ENCODE measurements at places on chromosomes 4 and X. TPM values are rescaled to one million over a fixed set of nuclear protein-coding genes. Genes with fewer than 3 reads are reported as not detected.

USP17L11 gene
- not detected for total RNA-seq

PRSS12 gene
- total RNA-seq, result 0.21 TPM

GRCh38 chrX:81120936-81121371, 80.8 kb downstream of the HMGN5 start:
- H3K4me1 ChIP-seq, result no peaks in the 10 kb centered on the region
- peak overlapping the region; percentile 72 for H3K27ac ChIP-seq
- peak; percentile 19 for DNase-seq
- no peaks in the 10 kb centered on the region for H3K27me3 ChIP-seq
- H3K36me3 ChIP-seq, result no peaks in the 10 kb centered on the region

MAGED4 gene
- total RNA-seq, result 3.7 TPM

PABPC1L2B gene
- not detected for total RNA-seq

DNA sequence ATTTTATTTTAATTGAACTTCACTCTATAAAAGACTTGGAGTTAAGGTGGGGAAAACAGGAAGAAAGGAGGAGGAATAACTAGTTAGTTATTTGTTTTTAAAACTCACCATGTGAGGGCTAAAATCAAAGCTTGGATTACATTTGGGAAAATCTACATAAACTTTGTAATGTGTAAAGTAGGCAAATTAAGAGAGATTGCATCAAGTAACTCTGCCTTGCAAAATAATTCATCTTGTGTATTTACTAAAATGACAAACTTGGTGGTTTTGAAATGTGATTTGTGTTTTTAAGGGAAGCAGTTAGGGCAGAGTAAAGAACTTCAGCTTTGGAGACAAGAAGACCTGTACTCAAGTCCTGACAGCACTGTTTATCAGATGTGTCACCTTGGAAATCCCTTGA, 43.3 kb upstream of the RASSF6 start:
- no peaks in the 10 kb centered on the region for H3K27me3 ChIP-seq
- no peak overlapping the region for H3K27ac ChIP-seq
- no peaks in the 10 kb centered on the region for H3K4me1 ChIP-seq
- no peak for DNase-seq

SPANXA2 gene
- total RNA-seq, result not detected

DNA sequence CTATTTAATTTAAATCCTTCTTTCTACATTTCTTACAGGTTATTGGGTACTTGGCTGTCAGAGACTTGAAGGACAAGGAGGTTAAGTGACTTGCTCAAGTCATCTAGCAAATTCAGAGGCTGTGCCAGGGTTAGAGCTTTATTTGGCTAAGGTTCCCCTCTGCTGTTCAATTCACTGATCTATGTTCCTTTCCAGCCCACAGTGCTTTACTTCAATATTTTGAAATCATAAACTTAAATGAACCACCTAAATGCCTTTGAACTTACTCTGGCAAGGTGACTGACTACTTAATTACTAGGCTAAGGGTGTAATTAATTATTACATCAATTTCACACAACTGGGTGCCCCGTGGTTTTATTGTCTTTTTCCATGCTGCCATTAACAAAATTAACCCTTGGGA, 288.7 kb downstream of the CAMK2D start:
- no peak overlapping the region for H3K27ac ChIP-seq
- DNase-seq, result no peak
- H3K27me3 ChIP-seq, result no peaks in the 10 kb centered on the region
- H3K4me1 ChIP-seq, result peaks cover 6% of the 10 kb centered on the region
- no peaks in the 10 kb centered on the region for H3K36me3 ChIP-seq

TRIM60 gene
- total RNA-seq, result 0.90 TPM

FSTL5 gene
- total RNA-seq, result 7.8 TPM

SRPX2 gene
- 50.0 TPM for total RNA-seq

DNA sequence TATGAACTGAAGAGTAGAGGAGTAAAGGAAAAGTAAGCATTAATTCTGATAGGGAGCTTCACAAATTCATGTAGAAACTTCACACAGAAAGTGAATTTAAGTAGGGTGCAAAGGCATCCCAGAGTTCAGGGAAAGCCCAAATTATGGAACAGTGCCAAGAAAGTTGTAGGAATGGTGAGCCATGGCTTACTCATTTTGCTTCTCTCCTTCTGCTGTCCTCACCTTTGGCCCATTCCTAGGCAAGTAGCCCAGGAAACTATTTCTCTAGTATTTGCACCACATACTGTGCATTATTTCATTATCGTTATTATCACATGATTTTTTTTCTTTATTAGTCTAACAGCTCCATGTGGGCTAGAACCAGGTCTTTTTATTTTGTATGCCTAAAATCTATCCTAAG, 34.9 kb upstream of the IL1RAPL1 start:
- H3K4me3 ChIP-seq, result no peak overlapping the region
- H3K36me3 ChIP-seq, result no peaks in the 10 kb centered on the region
- H3K27me3 ChIP-seq, result no peaks in the 10 kb centered on the region
- no peaks in the 10 kb centered on the region for H3K4me1 ChIP-seq
- H3K27ac ChIP-seq, result no peak overlapping the region
- DNase-seq, result no peak

GRCh38 chrX:17668929-17669328, 68.4 kb upstream of the SCML1 start:
- H3K4me1 ChIP-seq, result no peaks in the 10 kb centered on the region
- no peak overlapping the region for H3K27ac ChIP-seq
- no peaks in the 10 kb centered on the region for H3K27me3 ChIP-seq
- no peak overlapping the region for H3K4me3 ChIP-seq
- H3K36me3 ChIP-seq, result no peaks in the 10 kb centered on the region
- DNase-seq, result no peak

GRCh38 chr4:118345813-118346212, 7.0 kb downstream of the PRSS12 start:
- no peaks in the 10 kb centered on the region for H3K27me3 ChIP-seq
- DNase-seq, result no peak
- H3K27ac ChIP-seq, result no peak overlapping the region
- no peak overlapping the region for H3K4me3 ChIP-seq
- no peaks in the 10 kb centered on the region for H3K36me3 ChIP-seq

- H3K4me3 ChIP-seq, result no peak overlapping the region
- H3K4me1 ChIP-seq, result no peaks in the 10 kb centered on the region
- no peaks in the 10 kb centered on the region for H3K36me3 ChIP-seq
- no peaks in the 10 kb centered on the region for H3K27me3 ChIP-seq
- H3K27ac ChIP-seq, result no peak overlapping the region
These were observed 7.5 kb downstream of the YY2 start for GRCh38 chrX:21863241-21863640.

GRCh38 chr4:128107766-128108165, 46.7 kb downstream of the LARP1B start:
- DNase-seq, result no peak
- H3K27me3 ChIP-seq, result no peaks in the 10 kb centered on the region
- H3K4me3 ChIP-seq, result no peak overlapping the region

- H3K27me3 ChIP-seq, result no peaks in the 10 kb centered on the region
- no peaks in the 10 kb centered on the region for H3K4me1 ChIP-seq
- H3K36me3 ChIP-seq, result no peaks in the 10 kb centered on the region
- DNase-seq, result no peak
- H3K27ac ChIP-seq, result no peak overlapping the region
These were observed 52.2 kb upstream of the SOD3 start for GRCh38 chr4:24743206-24743605.

KCND1 gene
- 7.5 TPM for total RNA-seq

DNA sequence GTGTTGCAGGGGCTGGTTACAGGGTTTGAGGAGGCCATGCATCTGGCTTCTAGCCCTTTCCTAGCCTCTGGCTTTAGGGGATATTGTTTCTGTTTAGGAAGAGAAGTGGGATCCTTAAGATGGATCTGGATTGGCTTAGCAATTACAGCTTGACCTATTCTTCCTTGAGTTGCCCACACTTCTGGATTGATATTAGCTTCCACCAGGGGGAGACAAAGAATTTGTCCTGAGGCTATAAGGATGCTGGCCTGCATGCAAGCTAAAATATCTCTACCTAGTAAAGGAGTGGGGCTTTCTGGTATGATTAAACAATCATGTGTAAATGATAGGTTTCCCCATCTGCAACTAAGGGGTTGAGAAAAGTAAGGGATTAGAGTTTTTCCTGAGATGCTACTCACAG, 117.2 kb downstream of the TEX13C start:
- no peak overlapping the region for H3K27ac ChIP-seq
- H3K4me1 ChIP-seq, result no peaks in the 10 kb centered on the region
- no peak overlapping the region for H3K4me3 ChIP-seq

GRCh38 chr4:7166981-7167700, 25.2 kb upstream of the SORCS2 start:
- no peaks in the 10 kb centered on the region for H3K27me3 ChIP-seq
- no peak overlapping the region for H3K4me3 ChIP-seq
- no peak for DNase-seq
- H3K27ac ChIP-seq, result no peak overlapping the region
